ENCODE measurements at places on chromosomes 13 and 19.

DNA sequence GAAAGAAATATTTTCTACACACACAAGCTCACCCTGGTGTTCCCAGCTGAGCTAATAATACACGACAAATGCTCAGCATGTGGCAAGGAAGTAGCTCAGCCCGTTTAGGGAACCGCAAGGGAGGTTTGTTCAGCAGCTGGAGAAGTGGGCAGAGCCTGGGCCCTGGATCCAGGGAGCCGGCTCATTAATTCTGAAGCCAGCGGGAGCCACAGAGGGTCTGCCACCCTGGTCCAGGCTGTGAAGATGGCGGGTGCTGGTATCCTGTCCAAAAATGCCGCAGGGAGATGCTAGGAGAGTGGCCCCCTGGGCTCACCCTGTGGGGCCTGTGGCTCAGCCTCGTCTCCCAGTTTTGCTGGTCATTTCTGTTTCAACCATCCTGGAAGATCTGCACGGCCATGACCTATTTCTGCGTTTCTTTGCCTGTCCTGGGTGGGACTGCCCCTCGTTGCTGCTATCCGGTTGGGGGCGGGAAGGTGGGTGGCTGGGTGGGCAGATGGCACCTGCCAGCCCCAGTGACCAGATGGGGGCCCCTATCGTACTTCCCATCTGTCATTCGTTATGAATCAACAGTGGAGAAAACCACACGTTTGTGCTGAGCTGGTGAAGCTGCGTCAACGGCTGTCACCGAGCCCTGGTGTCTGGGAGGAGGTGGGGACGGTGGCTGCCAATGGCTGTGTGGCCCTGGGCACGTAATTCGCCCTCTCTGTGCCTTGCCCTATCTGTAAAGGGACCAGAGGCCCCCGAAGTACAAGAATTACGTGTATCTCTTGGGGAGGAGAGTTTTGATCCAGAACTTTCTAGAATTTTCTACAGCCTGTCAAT, 2.7 kb upstream of the GNA15 start:
- peak; percentile 41 for DNase-seq

DNA sequence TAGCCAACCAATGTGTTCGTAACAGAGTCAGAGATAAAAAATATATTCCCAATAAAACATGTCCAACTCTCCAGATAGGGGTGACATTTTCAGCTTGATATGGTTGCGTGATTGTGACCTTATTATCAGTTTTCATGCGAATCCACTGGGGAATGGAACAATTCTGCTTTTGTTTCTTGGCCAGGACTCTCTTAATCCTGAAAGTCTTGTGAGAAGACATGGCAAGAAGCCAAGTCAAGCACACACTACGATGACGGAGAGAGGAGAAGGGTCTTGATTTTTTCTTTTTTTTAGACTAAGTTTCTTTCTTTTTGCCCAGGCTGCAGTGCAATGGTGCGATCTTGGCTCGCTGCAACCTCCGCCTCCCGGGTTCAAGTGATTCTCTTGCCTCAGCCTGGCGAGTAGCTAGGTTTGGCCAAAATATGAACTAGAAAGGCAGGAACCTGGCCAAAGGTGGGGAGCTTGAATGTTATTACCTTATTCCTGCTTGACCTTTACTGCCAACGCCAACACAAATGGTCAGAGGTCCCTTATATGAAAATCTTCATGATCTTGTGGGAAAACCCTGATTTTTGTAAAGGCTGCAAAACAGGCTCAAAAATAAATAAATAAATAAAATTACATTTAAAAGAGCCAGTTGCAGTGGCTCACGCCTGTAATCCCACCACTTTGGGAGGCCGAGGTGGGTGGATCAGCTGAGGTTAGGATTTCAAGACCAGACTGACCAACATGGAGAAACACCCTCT, 14.5 kb downstream of the ZNF816 start:
- DNase-seq: no peak

GRCh38 chr13:107284173-107284572, 716.2 kb upstream of the ARGLU1 start:
- no peak for DNase-seq

GRCh38 chr19:3725121-3725520, 16.9 kb downstream of the TJP3 start:
- no peak for DNase-seq

DNA sequence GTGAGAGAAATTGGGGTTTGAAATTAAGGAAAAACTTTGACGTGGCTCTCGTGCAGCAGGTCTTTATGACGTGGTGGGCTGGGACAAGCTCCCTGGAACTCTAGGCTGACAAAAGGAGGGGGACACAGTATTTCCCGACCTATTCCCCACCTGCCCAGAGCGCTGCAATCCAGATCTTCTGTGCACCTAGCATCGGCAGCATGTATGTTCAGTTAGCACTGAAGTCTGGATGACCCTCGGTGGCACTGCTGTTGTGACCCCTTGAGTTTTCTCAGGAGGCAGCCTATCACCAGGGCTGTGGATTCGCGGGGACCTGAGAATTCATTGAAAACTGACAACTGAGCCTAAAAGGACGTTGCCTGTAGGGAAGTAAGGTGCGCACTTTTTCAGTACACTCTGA, 9.1 kb upstream of the ZNF536 start:
- DNase-seq: no peak

GRCh38 chr13:77456271-77456670, 79.2 kb upstream of the SCEL start:
- DNase-seq: no peak

GRCh38 chr13:80338781-80339562, 2.0 kb downstream of the SPRY2 start:
- peak; percentile 75 for DNase-seq

- peak; percentile 99 for DNase-seq
Observed at GRCh38 chr19:43595999-43596841, at the start of the genes IRGQ and ZNF576. IRGQ (minus strand) TSS chr19:43596134; CDS start chr19:43595338, 796 bp downstream. ZNF576 (plus strand) TSS chr19:43596595; CDS start chr19:43597109, 514 bp downstream.
